ENCODE measurements at places on chromosomes 6 and 20.

GRCh38 chr6:52435345-52435744 lies 15.2 kb downstream of the EFHC1 start:
- no peak for DNase-seq

GRCh38 chr6:13275435-13275989 lies 52.8 kb downstream of the TBC1D7 start:
- no peak for DNase-seq

DNA sequence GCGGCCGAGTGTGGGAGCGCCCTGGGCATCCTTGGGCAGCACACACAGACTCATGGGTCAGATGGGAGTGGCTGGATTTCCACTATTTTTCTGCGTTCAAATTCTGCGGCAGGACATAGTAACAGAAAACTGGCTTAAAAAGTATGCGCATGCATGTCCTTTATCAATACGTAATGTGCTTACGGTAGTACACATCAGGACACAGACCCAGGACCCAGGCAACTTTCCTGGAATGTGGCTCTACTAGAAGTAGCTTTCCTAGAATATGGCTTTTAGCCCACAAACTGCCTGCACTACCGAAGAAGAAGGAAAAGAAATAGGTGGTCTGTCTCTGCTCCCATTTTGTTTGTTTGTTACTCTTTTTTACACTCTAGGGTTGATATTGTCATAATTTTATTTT lies 43.4 kb upstream of the SHLD1 start:
- no peak for DNase-seq

GRCh38 chr6:81023007-81023582 lies 729.4 kb downstream of the TENT5A start:
- DNase-seq, result no peak

GRCh38 chr6:157424491-157425020 lies 43.6 kb downstream of the ZDHHC14 start:
- no peak for DNase-seq

DNA sequence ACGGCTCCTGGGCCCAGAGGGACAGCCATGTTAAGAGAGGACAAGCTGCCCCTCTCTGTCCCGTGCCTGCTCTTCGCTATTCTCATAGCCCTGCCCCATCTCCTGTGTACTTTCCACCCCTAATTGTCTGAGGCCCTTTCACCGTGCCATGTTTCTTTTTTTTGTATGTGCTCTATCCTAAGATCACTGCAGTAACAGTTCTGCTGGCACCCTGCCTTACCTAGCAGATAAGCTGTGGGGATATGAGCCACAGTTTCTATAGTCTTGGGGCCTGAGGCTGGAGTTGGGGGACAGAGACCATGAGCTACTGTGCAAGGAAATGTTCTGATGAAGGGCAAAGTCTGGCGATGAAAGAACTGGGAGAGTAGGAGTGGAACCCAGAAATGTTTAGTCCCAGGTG lies 269.5 kb upstream of the CITED2 start:
- no peak for DNase-seq

GRCh38 chr6:93424303-93425064 lies 5.1 kb upstream of the EPHA7 start:
- DNase-seq, result no peak

GRCh38 chr6:53556986-53557715 lies 12.2 kb upstream of the GCLC start:
- DNase-seq, result no peak

- no peak for DNase-seq
Observed at GRCh38 chr6:43887906-43888683, 118.1 kb downstream of the VEGFA start.

GRCh38 chr20:63706852-63707557 lies 771 bp downstream of the ARFRP1 start:
- DNase-seq, result peak; percentile 37

- no peak for DNase-seq
Observed at GRCh38 chr20:23166563-23166962, 80.4 kb upstream of the CD93 start.
